ENCODE measurements at places on chromosomes 11 and 22. TPM values are rescaled to one million over a fixed set of nuclear protein-coding genes. Genes with fewer than 3 reads are reported as not detected.

Gene FOLR1
- total RNA-seq: not detected

Gene OR8A1
- total RNA-seq: not detected

Gene CFAP300
- not detected for total RNA-seq

Gene LZTR1
- 62.0 TPM for total RNA-seq

Gene ANKRD13D
- total RNA-seq: 135 TPM

Gene ZNF280B
- total RNA-seq: 1.9 TPM

Gene OR52E8
- total RNA-seq: not detected

Gene ZNF214
- total RNA-seq: not detected

Gene HEPHL1
- total RNA-seq: not detected

Gene USP2
- total RNA-seq: 0.22 TPM

Gene B3GAT1
- 1.6 TPM for total RNA-seq

Gene CARD18
- total RNA-seq: not detected

Gene RNF214
- 22.2 TPM for total RNA-seq

Gene C11orf86
- total RNA-seq: not detected

Gene FAM180B
- total RNA-seq: not detected

Gene PARVG
- 146 TPM for total RNA-seq

Gene C22orf42
- not detected for total RNA-seq

Gene CYP2D6
- total RNA-seq: 6.6 TPM

Gene RFPL2
- 0.30 TPM for total RNA-seq

Gene TRPM5
- total RNA-seq: not detected

Gene RAC2
- 1,117 TPM for total RNA-seq

Gene ANKK1
- total RNA-seq: not detected

Gene TREH
- not detected for total RNA-seq

Gene PATE4
- not detected for total RNA-seq

Gene LINC01488
- not detected for total RNA-seq

Gene IMMP1L
- total RNA-seq: 23.4 TPM

Gene RNF215
- total RNA-seq: 9.8 TPM

Gene OR51E1
- not detected for total RNA-seq

Gene KRTAP5-9
- 0.35 TPM for total RNA-seq

Gene SERPIND1
- total RNA-seq: not detected

Gene CLDN5
- 0.40 TPM for total RNA-seq

Gene TEX54
- total RNA-seq: 0.48 TPM

Gene SLC22A6
- not detected for total RNA-seq

Gene INS
- total RNA-seq: not detected

Gene HSD17B12
- 53.9 TPM for total RNA-seq

Gene SYNGR1
- 0.77 TPM for total RNA-seq

Gene KRTAP5-1
- total RNA-seq: not detected

Gene PELI3
- total RNA-seq: 6.7 TPM

Gene KIAA0930
- total RNA-seq: 17.8 TPM

Gene CHKB
- total RNA-seq: 140 TPM

Gene MAJIN
- total RNA-seq: 0.20 TPM

Gene PAMR1
- not detected for total RNA-seq

Gene CYTH4
- 110 TPM for total RNA-seq

Gene IGF2
- total RNA-seq: 0.08 TPM

Gene PHF21B
- not detected for total RNA-seq

Gene CBLIF
- total RNA-seq: not detected

Gene ZPR1
- 55.9 TPM for total RNA-seq

Gene LRRC75B
- 1.0 TPM for total RNA-seq

Gene OR51B2
- not detected for total RNA-seq

Gene DDX25
- total RNA-seq: not detected

All from activated CD4-positive, alpha-beta T cell treated with anti-CD3 and anti-CD28 coated beads, Interleukin-2, amount 10 ng/mL, durations not matched to agents 7 days and 5 days (primary cell).